HCEC 1CT (cell line): ENCODE measurements at places on chromosomes 13 and 19.

DNA sequence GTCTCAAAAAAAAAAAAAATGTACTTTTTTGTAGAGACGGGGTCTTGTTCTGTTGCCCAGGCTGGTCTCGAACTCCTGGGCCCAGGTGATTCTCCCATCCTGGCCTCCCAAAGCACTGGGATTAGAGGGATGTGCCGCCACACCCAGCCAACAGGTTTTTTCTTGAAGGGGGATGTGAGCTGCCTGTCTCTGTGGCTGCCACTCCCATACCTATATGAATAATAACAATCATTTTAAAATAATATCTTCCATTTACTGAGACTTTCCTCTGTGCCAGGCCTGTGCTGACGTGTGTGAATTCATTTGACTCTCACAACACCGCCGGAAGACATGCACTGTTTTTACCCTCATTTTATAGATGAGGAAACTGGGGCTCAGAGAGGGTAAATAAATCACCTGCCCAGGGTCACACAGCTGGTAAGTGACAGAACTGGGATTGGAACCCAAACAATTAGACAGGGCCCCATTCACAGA lies 7.2 kb upstream of the BCL3 start:
- DNase-seq: no peak

DNA sequence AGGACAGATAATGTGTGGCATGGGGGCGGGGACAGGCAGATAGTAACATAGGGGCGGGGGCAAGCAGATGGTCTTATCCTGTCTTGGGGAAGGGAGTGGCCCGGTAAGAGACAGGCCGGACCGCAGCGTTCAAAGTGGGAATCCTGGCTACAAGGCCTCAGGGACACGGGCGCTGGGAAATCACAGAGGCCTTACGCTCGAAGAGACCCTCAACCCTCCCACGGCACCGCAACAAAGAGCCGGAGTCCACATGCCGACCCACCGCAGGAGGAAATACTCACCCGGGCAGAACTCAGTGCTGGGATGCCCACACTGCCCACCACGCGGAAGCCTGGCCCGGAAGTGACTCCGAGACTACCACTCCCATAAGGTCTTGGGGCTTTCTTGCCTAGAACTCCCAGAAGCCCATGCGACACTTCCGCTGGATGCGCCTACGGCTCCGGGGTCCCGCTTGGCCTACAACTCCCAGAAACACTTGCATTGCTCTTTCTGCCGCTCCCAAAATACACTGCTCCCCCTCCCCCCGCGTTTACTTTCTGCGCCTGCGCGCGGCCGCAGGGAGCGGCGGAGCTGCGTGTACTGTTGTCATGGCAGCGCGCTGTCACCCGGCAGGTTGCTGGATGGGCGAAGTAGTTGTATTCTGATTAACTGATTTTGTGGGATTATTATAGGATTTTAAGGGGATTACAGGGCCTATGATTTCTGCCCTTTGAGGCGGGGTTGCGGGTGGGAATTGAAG lies at the start of gene CTU1:
Gene CTU1 (minus strand): TSS at position 344 of the 739 bp plus-strand sequence. CDS start 3,840 bp downstream, outside the sequence.
- peak; percentile 99 for DNase-seq

GRCh38 chr13:95623141-95623540 lies 21.4 kb downstream of the DZIP1 start:
- DNase-seq: no peak

GRCh38 chr19:3281026-3281425 lies 56.6 kb downstream of the CELF5 start:
- DNase-seq: no peak

GRCh38 chr19:35033067-35034004 lies 3.1 kb downstream of the SCN1B start:
- DNase-seq: no peak

GRCh38 chr19:2119921-2120785 lies 23.4 kb downstream of the IZUMO4 start:
- DNase-seq: no peak

DNA sequence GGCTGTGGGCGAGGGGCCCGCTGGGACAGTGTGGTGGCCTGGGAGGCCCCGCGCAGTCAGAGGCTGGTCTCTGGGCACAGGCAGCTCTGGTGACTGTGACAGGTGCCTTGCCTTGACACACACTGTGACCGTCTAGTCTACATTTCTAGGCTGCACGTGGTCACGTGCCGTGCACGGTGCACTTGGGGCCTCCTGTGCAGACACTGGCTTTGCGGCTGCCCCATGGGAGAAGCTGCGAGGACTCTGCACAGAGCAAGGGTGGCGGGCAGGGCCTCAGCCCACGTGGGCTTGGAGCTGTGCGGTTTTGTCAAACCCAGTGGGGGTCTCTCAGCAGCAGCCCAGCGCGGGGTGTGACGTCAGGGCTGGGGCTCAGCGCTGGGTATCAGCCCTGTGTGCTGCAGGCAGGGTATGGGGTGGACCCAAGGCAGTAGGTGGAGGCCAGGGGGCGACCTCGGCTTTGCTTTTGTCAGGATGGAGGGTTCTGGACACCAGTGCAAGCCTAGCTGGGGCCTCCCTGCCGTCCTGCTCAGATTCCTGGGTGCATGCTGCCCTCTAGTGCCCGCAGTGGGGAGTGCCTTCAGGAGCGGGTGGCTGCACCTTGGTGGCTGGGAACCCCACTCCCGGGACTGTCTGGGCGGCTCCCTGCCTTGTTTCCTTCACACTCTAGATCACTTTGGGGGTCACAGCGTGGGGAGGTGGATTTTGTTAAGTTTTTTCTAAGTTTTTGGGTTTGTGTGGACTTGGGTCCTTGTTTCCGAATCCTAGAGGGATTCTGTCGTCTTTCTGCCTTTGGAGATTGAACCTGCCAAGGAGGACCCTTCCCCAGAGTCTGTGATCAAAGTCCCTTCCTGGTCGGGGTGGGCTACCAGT lies 62.6 kb downstream of the KDM4B start:
- peak; percentile 61 for DNase-seq

GRCh38 chr13:112066624-112067004 lies 335 bp upstream of the SOX1 start:
- no peak for DNase-seq

GRCh38 chr13:31731921-31732320 lies 7.4 kb upstream of the RXFP2 start:
- no peak for DNase-seq

DNA sequence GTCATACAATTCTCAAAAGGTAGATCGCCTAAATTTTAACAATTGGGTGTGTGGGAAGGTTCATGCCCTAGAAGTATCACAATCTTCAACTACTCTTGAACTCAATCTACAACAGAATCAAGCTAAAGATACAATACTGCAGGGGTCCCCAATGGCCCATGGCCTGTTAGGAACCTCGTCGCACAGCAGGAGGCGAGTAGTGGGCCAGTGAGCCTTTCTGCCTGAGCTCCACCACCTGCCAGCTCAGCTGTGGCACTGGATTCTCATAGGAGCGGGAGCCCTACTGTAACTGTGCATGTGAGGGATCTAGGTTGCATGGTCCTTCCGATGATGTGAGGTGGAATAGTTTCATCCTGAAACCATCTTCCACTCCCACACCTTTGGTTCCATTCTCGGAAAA lies 230.6 kb downstream of the KLF12 start:
- no peak for DNase-seq

DNA sequence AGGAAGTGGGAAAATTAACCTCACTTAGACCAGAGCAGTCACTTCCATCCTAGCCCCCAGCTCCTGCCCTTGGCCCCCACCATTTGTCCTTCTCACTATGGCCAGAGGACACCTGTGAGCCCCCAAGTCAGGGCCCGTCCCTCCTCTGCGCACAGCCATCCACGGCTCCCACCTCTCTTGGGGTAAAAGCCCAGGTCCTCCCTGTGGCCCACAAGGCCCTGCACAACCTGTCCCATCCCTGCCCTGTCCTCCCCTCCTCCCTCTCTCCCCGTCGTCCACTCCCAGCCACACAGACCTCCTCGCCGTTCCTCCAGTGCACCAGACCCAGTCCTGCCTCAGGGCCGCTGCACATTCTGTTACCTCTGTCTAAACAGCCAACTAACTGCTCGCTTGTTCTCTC lies 53.9 kb downstream of the SMIM24 start:
- DNase-seq: no peak

- DNase-seq: no peak
Measured at GRCh38 chr19:52020506-52020905, 7.7 kb downstream of the ZNF614 start.

DNA sequence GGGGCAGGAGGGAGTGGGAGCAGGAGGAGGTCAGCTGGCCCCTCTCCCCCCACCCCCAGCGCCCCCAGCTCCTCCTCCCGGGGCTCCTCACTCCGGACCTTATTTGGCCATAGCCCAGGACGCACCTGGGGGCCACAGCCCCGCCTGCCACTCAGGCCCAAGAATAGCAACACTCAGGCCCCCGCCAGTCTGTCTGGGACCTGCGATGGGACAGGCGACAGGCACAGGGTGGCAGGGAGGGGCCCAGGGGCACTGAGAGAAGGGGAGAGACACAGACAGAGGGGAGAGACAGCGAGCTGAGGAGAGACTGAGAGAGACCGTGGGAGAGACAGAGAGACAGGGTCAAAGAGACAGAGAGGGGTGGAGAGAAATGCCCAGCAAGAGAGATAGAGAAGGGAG lies 10.2 kb downstream of the JOSD2 start:
- DNase-seq: no peak

- DNase-seq: no peak
Measured at GRCh38 chr19:46901701-46902401, 41.1 kb downstream of the ARHGAP35 start.

- no peak for DNase-seq
Measured at GRCh38 chr13:43036351-43037250, 13.2 kb downstream of the DNAJC15 start.

- no peak for DNase-seq
Measured at GRCh38 chr19:53504885-53505284, 33.1 kb upstream of the ZNF331 start.

DNA sequence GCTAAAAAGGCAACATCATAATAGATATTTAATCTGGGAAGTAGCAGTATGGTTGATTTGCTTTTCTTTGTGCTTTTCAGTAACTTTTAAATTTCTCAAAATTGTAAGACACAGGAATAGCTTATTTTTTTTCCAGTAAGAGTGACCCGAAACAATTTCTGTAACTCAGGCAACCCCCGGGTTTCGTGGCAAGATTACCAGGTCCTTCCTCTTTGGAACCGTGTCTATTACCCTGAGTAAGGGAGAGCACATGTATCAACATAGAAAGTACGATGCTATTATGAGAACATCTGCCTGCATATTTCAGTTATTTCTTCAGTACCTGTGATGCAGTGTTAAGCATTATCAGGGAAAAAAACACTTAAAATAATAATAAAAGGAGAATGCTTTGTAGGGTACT lies 64.1 kb downstream of the DOCK9 start:
- DNase-seq: no peak

DNA sequence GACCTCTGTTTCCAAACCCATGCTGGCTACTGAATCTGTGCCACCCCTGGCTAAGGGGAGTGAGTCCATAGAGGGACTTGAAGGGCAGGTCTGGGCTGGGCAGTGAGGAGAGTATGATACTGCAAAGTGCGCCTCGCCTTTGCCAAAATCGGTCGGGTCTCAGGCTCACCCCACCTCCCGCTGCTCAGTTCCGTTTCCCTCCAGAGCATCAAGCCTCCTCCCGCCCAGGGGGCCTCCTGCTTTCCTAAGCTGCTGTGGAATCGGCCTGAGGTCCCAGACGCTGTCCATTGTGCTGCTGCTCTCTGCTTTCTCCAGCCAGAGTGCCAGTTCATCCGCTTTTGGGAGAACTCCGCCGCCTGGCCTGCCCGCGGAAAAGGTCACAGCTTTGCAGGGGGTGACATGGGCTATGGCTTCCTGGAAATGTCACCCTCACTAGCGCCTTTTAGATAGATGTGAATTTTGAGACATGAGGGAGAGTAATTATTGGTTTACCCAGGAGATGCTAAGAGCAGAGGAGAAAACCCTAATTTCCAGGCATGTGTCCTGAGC lies 1418.4 kb downstream of the UQCRFS1 start:
- DNase-seq: peak; percentile 31

GRCh38 chr19:1627194-1627593 lies 21.9 kb upstream of the UQCR11 start:
- DNase-seq: no peak

DNA sequence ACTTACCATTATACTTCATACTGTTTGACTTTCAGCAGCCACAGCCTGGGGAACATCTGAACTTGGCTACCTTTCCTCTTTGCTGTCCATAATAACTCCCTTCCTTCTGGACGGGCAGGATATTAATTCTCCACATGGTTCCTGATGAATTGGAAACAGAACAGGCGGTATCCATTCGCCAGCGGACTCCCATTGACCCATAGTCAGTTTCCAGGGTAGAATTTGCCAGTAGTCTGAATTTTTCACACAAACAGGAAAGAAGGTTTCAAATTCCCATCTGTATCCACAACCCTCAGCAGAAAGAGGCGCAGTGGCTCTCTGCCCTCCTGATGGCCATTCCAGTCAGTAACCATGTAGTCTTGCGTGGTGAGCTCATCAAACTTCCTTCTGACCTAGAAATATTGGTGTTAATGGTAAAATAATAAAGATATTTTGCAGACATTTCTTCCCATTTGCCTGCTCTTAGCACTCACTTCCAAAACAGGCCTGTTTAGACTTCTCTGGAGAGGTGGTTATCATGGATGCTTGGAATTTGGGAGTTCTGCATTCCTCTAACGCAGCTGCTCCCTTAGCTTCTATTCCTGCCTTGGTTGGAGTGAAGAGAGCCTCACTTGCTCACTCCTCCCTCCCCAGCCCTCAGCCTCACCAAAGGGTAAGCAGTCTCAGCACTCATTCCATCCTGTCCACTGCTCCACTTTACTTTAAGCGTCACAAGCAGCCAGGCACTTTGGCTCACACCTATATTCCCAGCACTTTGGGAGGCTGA lies 75.0 kb upstream of the OXGR1 start:
- DNase-seq: no peak

DNA sequence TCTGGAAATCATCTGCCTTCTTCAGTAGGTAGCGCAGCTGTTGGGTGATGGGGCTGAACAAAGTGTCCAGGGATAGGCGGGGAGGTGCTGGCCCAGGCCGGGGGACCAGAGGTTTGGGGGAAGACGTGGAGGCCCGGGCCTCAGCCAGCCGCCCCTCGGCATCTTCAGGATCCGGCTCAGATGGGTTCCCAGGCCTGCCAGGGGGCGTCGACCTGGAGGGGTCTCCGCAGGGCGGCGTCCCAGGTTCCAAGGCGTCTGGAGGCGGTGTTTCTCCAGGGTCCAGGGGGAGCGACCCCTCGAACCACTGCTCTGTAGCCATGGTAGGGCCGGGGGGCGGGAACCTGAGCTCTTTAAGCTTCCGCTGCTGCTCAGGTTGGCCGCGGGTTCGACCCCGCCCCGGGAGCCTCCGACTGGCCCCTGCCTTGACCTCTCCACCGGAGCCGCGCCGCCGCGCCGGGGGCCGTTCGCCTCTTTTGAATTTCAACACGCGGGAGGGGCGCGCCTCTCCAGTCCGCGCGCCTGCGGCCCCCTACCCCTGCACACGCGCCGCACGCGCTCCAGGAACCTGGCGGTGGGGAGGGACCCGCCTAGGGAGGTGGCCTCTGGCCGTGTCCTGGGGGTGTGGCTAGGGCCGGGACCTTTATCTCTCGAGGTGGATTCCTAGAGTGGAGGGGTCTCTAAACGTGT lies at the start of gene C19orf67:
Gene C19orf67 (minus strand): TSS at position 475 of the 687 bp plus-strand sequence. CDS start 156 bp downstream, at position 319.
- DNase-seq: no peak

DNA sequence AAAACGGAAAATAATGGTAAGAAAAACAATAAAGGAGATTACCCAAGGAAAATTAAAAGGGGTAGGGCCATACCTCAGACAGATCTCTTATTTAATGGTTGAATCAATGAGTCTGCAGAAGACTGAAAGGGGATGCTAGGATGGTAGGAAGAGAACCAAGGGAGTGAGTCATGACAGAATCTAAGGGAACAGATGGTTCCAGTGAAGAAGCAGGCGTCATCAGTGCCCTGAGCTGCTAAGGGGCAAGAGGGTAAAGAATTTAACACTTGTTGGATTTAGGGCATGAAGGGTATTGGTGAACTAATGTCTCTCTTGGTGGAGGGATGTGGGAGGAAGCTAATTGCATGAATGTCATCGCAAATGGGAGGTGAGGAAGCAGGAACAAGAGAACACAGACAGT lies 329.2 kb upstream of the TSHZ3 start:
- DNase-seq: no peak
